Ammon's horn (tissue), 1 donor: ENCODE measurements at places on chromosomes 7 and 10.
A peak's percentile ranks its signal among the peaks of the same experiment; 100 is the strongest.

- no peak for DNase-seq
Measured at GRCh38 chr7:93097388-93097787, 20.4 kb downstream of the SAMD9 start.

- peak; percentile 20 for DNase-seq
Measured at GRCh38 chr10:62853710-62854109, 37.5 kb upstream of the EGR2 start.

- DNase-seq = no peak
Measured at GRCh38 chr10:26743091-26743490, 45.6 kb downstream of the PDSS1 start.

DNA sequence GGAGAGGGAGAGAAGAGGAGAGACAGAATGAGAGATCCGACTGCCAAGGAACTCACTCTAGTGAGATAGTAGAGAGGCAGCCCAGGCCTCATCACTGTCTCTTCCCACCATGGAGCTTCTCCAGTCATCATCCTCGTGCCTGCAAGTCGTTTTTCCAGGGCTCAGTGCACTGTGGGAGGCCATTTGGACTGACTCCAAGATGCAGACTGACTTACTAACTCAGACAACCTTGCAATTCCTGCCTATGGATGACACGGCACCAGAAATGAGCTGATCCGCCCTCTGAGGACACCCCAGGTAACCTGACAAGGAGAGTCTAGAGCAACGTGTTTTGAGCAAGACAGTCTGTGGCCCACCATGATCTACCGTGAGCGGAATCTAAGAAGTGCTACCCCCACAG lies 154.9 kb downstream of the GLI3 start:
- no peak for DNase-seq

- DNase-seq = peak; percentile 47
Measured at GRCh38 chr7:7969306-7970236, 975 bp downstream of the GLCCI1 start.

GRCh38 chr7:128263420-128263819 lies 22.3 kb downstream of the LEP start:
- DNase-seq = no peak

DNA sequence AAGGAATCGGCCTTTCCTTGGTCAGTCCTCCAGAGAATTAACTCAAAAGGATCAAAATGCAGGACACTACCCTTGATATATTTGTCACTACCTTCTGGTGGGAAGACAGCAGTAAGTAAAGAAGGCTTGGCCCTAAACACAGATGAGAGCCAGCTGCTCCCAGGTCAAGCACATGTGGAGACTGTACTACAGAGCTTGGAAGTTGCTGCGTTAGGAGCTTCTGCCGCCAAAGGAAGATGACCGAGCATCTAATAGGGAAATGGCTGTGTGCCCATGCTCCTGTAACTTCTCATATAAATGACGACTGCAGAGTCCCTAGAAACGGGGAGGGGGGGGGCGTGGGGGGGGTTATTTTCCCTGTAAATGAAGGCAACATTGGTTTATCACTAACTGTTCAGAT lies 59.0 kb downstream of the PODXL start:
- no peak for DNase-seq

- no peak for DNase-seq
Measured at GRCh38 chr10:130795819-130796218, 515.7 kb downstream of the TCERG1L start.

DNA sequence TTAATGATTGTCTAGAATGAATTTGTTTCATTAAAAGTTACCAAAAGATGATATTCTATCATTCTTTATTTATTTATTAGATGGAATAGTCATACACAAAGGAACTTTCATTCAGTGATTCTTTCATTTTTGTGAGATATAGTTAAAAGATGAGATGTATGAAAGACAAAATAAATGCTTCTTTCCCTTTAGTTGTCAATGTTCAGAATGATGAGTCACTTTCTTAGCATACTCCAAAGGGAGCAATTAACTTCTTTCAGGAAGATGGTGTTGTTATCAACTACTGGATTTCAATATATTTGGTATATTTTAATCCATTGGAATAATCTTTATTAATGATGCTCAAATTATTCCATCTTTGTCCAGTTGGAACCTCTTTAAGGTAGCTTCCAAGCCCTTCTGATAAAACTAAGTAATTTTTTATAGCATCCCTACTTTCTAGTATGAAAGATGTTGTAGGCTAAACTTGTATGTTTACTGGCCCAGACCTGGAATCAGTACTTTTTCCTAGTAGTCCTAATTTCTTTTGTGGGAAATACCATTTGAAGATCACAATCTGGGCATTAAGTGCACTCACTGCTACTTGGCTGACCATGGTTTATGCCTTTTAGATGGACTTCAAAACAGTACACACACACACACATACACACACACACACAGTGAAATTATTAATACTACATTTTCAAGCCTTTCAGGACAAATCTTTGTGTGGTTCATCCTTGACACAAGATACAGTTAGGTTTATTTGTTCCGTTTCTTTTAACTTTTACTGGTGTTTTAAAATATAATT lies 2.5 kb downstream of the GIMAP7 start:
- DNase-seq = no peak

GRCh38 chr10:29543715-29544114 lies 91.1 kb downstream of the SVIL start:
- no peak for DNase-seq

- no peak for DNase-seq
Measured at GRCh38 chr7:52197221-52197620, 838.2 kb upstream of the POM121L12 start.

- no peak for DNase-seq
Measured at GRCh38 chr7:42226354-42226941, 10.6 kb downstream of the GLI3 start.

DNA sequence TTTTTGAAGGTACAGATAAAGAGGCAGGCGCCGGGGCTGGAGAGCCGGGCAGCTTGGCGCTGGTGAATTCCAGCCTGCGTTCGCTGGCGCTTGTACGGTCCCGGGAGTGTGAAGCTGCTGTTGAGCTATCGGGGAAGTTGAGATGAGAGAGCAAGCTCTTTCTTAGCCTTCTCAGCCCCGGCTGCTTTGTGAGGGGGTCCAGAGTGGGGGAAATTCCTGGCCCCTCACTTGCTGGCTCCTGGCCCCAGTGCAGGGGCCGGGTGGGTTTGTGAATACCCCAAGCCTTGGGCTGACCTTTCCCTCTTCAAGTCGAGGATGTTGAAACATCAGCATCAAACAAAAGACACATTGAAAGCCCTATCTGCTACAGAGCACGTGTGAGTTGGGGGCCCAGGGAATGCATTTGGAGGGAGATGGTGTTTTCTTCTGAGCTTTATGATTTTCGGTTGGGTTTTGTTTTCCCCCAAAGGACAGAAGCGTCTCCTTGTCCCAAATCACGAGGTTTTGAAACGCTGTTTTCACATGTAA lies 2.7 kb downstream of the ZMIZ1 start:
- no peak for DNase-seq

DNA sequence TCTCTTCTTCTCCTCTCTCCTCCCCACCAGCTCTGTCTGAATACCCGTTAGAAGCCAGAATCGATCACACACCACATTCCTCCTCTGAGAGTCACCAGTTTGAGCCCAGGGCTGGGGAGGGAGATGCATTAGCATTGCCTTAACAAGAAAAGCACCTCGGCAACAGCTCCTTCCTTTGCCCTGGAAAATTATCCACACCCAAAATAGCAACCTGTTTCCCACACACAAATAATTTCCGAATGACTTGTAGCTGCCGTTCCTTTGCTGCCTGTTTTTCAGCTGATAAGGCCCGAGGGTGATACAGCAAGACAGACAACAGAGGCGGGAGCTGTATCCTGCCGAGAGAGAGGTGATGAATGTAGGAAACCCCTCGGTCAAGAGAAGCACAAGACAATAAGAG lies 91.3 kb downstream of the CPXM2 start:
- DNase-seq = no peak

- no peak for DNase-seq
Measured at GRCh38 chr10:44973323-44974081, 5.1 kb downstream of the DEPP1 start.

- no peak for DNase-seq
Measured at GRCh38 chr7:80287400-80288174, 153.0 kb downstream of the GNAI1 start.

- no peak for DNase-seq
Measured at GRCh38 chr10:102616066-102616770, 28.1 kb upstream of the TRIM8 start.

- DNase-seq = no peak
Measured at GRCh38 chr7:133081119-133081598, 731 bp downstream of the CHCHD3 start.

GRCh38 chr10:129844216-129844766 lies 119.8 kb downstream of the EBF3 start:
- DNase-seq = no peak

- no peak for DNase-seq
Measured at GRCh38 chr7:151899513-151900360, 22.8 kb upstream of the PRKAG2 start.

- DNase-seq = no peak
Measured at GRCh38 chr10:124494046-124494807, 32.6 kb downstream of the LHPP start.

DNA sequence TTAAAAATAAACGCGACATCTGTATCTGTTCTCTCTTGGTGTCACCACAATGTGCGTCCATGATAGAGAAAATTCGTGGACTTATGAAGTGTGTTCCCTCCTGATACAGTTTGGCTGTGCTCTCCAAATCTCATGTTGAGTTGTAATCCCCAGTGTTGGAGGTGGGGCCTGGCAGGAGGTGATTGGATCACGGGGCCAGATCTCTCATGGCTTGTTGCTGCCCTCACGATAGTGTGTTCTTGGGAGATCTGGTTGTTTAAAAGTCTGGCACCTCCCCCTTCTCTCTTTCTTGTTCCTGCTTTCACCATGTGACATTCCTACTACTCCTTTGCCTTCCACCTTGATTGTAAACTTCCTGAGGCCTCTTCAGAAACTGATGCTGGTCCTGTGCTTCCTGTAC lies 229.4 kb upstream of the MYO3A start:
- DNase-seq = no peak

- no peak for DNase-seq
Measured at GRCh38 chr10:113609704-113610108, 54.1 kb downstream of the NRAP start.

DNA sequence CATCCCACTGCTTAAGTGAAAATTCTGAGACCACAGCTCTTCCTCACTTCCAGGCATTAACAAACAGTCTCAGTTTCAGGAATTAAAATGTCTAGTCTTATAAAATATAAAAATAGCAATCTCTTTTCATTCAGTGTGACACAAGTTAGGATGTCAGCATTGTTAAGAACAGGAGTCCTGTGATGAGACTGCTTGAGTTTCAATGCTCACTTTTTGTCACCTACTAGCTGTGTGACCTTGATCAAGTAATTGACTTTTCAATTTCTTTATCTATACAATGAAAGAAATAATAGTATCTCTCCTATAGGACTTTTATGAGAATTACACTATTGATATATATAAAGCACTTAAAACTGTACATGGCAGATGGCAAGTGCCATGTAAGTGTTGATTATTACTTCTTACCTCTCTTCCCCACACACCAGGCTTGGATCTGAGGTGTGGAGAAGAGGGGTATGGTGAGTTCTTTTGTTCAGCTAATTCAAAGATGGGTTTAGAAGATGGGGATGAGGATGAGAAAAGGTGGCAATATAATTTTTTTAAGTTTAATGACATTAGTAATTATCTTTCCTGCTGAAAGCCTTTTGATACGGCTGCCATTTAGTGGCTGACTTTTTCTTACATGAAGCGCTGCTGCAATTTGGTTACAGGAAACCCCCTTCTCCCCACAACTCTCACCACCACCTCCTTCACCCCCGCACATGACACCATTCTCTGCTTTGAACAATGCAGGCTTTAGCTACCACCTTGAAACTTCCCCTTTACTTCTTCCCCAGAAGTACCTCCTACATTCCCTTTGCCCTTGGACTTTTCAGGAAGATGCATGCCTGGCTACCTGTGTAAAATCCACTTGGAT lies 20.8 kb upstream of the HYAL4 start:
- DNase-seq = no peak

DNA sequence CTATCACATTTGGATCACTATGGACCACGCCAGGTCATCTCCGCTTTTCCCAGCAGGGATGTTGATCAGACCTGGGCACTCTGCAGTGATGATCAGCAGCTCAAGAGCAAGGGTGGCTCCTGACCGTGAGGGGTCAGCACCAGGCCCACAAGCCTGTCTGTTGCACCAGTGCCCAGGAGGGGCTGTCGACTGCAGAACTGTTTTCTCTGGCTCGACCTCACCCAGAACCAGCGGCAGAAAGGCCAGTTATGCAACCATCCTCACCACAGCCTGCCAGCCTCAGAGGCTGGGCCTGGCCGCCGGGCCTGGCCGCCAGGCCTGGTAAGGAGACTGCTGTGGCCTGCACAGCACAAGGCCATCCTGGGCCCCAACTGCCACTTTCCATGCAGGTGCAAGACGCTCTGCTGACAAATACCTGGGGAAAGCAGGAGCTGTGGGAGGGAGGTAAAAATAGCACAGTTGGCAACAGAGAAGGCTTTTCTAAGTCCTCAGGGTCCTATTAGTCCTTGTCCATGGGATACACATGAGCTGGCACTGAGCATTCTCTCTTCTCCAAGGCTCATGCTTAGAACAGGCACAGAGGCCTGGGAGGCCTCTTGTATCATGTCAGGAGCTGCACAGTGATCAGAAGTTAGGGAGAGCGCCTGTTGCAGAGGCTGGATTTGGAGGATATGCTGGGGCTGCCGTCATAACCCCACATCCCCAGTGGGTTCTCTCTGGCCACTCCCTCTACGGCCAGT lies 17.5 kb downstream of the KCNMA1 start:
- DNase-seq = no peak

GRCh38 chr10:8079126-8079525 lies 24.6 kb downstream of the GATA3 start:
- DNase-seq = no peak

GRCh38 chr7:145104400-145104799 lies 268.5 kb upstream of the TPK1 start:
- DNase-seq = no peak

DNA sequence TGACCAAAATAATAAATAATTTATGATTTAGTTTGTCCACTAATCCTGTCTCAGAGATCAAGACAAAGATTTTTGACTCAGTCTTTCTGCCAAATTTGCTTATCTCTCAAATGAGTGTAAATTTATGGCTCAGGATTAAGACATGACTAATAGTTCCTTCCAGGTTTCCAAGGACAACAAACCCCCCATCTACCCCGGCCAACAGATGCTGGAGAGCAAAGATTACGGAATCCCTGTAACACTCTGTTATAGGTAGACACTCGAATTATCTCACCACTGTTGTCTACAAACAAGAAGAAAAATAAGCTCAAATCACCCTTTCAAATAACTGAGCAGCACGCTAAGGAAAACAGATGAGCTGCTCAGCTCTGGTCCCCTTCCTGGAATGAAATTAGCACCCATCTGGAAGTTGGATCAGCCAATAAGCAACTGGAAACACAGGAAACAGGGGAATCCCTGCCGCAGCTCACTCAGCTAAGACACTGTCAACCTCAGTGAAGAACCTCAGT lies 56.8 kb upstream of the SVIL start:
- DNase-seq = no peak
